HAP-1 (cell line): ENCODE measurements at places on chromosomes 5 and 9.

GRCh38 chr9:11726659-11727058 lies 966.5 kb upstream of the TYRP1 start:
- no peak for DNase-seq

GRCh38 chr9:105295986-105296385 lies 51.5 kb downstream of the SLC44A1 start:
- DNase-seq = peak; percentile 62

GRCh38 chr9:105246656-105247173 lies 2.3 kb downstream of the SLC44A1 start:
- no peak for DNase-seq

DNA sequence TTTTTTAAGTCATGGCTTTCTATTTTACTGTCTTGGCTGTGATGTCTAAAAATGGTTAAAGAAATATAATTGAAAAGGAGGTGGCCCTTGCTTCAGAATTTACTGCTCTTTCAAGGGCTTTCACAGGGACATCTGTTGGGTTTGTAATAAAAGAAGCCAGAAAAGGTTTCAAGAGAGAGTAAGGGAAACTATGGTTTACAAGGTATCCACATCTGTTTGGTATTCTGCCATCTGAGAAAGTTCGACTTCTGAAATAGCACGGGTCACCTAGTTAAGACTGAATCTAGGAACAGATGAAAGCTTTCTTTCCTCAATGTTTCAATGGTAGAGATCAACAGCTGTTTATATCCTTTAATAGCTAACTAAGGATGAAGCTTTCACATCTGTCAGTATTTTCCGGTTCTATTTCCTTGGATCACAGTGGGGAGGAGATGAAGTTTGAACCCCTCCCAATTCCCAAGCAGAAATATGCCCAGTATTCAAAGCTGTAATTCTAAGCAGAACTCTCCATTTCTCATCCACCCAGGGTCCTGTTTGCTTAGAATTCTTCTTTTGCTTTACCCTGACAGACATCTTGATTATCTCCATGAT lies 72.8 kb upstream of the IFNK start:
- no peak for DNase-seq

- DNase-seq = no peak
These were observed 95.9 kb downstream of the NSG2 start for GRCh38 chr5:174141398-174141797.

DNA sequence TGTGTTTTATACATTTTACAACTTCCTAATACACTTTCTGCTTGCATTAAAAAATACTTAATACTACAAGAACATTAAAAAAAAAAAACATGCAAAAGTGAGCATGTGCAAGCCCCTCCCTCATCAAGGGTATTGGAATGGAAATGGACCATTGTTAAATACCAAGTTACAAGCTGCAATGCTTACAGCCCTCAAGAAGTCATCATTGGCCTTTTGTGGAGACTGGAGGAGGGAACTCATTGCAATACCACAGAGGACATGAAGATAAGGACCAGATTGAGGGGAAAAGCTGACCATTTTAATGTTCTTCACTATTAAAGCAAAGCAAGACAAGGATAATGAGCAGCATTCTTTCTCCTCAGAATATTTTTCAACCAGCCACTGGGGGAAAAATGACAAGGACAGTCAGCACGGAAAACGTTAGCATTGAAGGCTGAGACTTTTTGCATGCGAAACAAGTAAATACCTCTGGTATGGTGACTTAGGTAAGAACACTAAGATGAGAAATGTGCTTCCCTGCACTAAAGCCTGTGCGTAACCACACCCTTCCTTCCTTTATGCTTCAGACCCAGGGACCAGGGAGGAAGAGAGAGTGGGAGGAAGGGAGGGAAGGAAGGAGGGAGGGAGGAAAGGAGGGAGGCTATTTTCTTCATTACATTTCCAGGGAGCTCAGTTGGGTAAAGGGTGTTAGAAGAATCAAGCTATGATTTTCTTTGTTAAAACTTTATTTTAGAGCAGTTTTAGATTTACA lies 141.1 kb upstream of the RAPGEF1 start:
- no peak for DNase-seq

GRCh38 chr9:5835808-5836207 lies 2.9 kb upstream of the ERMP1 start:
- DNase-seq = no peak

DNA sequence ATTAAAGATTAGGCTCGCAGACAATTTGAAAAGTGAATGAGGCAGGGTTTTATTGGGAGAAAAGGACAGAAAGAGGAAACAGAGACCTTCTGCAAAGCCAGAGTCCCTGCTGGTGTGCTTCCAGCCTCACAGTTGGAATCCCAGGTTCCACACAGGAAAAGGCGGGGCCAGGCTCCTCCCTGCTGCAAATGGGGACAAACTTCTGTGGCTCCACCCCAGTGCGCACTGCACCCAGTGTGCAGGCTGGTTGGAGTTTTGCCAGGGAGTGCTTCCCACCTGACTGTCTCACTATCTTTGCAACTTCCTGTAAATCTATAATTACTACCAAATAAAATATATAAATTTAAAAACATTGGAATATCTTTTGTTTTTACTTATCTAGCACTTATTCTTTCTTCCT lies 386.0 kb upstream of the GRIN3A start:
- DNase-seq = no peak

GRCh38 chr5:123950701-123951581 lies 439.0 kb downstream of the CSNK1G3 start:
- no peak for DNase-seq

- peak; percentile 22 for DNase-seq
These were observed 45.2 kb downstream of the YIPF5 start for GRCh38 chr5:144125163-144125726.

- DNase-seq = no peak
These were observed 549.2 kb upstream of the GRAMD2B start for GRCh38 chr5:125874057-125874456.

DNA sequence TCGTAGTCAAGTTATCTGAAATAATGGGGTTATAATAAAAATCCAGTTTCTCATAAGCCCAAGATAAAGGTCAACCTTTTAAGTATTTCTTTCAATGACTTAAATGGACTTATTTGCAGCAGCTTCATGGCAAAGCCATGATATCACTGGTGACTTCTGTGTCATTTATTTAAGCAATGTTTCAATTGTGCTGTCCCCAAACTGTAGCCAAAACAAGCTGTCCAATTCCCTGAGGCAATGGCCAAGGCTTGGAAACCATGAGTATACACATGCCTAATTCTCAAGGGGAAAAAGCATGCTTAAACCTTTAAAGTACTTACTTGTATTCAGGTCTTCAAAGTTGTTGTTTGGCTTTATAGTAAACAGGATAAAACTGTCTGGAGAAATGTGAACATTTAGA lies 376.4 kb upstream of the TNC start:
- no peak for DNase-seq

GRCh38 chr5:145981589-145982571 lies 45.5 kb downstream of the SH3RF2 start:
- no peak for DNase-seq

- DNase-seq = no peak
These were observed 63.1 kb upstream of the RETREG1 start for GRCh38 chr5:16679863-16680262.

GRCh38 chr5:159242656-159243055 lies 20.4 kb upstream of the UBLCP1 start:
- no peak for DNase-seq

DNA sequence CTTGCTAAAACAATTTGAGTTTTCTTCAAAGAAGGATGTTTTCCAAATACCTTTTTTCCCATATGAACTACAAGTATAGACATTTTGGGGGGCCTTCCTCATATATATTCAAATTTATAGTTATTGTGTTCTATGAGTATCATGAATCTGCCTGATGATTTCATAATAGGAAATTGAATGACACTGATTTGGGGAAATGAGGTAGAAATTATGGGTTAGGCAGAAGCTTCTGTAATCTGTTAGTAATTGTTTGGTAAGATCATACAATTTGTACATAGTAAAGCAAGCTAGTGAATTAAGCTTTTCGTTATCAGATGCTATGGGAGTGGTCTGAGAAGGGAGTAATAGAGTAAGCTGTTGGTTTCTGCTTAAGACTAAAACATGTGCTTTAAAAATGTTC lies 98.0 kb downstream of the TRIO start:
- DNase-seq = no peak

GRCh38 chr5:137666461-137666850 lies 69.4 kb downstream of the KLHL3 start:
- DNase-seq = no peak

DNA sequence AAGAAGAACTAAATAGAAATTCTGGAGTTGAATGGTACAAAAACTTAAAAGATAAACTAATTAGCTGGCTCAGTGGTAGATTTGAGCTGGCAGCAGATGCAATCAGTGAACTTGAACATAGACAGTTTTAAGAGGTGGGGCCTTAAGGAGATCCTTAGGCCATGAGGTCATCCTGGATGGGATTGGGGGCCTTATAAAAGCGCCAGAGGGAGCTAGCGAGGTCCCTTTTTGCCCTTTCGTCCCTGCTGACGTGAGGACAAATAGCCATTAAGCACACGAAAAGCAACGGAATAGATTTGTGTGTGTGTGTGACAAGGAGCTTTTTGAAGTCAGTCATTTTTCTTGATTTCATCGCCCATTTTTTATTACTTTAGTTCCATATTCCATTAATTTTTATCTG lies 83.3 kb downstream of the ZNF354C start:
- peak; percentile 11 for DNase-seq
